ENCODE measurements at places on chromosomes 11 and 22.

DNA sequence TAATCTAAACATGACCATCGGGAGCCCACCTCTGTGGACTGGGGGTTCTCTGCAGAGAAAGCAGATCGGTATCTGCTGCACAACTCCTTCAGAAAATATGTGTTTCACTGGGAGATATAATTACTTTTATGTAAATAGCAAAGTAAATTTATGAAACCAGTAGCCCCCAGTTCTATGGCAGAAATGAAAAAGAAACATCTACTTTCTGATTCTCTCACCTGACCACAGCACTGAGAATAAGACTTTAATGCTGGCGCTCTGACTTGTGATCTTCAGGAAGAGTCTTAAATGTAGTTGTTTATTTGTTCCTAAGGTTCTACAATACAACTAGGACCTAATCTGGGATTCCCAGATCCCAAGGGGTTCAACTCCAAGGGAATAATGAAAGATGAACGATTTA is 518.0 kb downstream of the DLG2 start:
- no peak for DNase-seq

GRCh38 chr11:120917559-120918239 is 106.2 kb upstream of the TBCEL start:
- no peak for DNase-seq

GRCh38 chr22:25564320-25564978 is at the start of gene GRK3:
TSS of gene GRK3 (plus strand) at chr22:25564675. CDS start at chr22:25565041, 366 bp downstream.
- peak; percentile 1 for DNase-seq

- DNase-seq, result no peak
These were observed 345.7 kb upstream of the NARS2 start for GRCh38 chr11:78920329-78920728.

- DNase-seq, result no peak
These were observed 14.3 kb downstream of the RASSF10 start for GRCh38 chr11:13023423-13023822.

- DNase-seq, result no peak
These were observed 1384.0 kb downstream of the TBC1D22A start for GRCh38 chr22:48146426-48146825.

DNA sequence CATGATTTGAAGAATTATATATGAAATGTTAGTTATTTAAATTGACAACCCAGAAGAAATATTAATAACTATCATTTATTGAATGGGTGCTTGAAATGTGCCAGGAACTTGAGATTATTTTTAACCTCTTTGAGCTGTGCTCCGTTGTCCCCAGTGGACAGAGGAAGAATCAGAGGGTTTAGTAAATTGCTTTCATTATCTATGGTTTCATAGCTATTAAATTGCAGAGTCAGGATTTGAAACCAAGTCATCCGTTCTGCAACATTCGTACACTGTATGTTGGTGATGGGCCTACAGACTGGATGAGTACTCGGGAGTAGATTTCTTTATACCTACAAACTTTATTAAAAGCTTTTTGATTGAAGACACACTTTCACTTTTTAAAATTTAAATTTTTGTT is 4.9 kb downstream of the HSD17B12 start:
- DNase-seq, result no peak

- DNase-seq, result no peak
These were observed 684.9 kb upstream of the CCDC90B start for GRCh38 chr11:83971063-83971462.

DNA sequence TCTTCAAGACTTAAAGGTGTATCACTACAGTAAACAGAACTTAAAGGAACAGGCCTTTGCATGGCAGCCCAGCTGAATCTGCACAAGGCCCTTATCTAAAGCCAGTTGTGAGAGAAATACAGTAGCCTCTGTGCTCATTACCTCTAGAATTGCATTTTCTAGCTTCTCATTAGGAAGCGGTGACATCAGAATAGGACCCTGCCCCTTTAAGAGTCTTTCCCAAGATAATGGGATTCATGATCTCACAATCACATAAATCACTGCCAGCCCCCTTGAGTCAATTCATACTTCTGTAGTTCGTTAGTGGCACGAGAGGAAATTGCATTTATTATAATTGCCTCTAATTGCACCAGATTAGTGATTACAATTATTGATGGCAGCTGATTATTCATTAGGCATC is 170.3 kb downstream of the NTM start:
- DNase-seq, result no peak

DNA sequence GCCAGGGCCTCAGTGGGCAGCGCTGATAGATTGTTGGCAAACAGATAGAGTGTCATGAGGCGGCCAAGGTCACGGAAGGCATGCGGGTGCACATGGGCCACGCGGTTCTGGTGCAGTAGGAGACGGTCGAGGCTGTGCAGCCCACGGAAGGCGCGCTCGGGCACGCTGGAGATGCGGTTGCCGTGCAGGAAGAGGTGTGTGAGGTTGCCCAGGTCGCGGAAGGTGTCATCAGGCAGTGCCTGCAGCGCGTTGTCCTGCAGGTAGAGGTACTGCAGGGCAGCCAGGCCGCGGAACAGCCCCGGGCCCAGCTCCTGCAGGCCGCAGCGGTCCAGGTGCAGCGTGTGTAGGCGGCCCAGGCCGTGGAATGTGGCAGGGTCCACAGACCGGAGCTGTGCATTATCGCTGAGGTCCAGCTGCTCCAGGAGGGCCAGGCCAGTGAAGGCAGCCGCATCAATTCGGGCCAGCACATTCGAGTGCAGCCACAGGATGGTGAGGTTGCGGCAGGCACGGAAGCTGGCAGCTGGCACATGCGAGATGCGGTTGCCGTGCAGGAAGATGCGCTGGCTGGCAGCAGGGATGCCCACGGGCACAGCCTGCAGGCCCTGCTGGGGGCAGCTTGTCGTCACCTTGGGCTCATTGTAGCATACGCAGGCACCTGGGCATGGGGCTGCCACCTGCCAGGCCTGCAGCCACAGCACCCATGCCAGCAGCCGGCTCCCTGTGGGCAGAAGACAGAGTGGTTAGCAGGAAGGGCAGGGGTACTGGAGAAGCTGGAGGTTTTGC is 25.5 kb downstream of the RTN4R start:
- DNase-seq, result no peak

GRCh38 chr22:25389541-25389919 is 170.1 kb downstream of the CRYBB2 start:
- no peak for DNase-seq

DNA sequence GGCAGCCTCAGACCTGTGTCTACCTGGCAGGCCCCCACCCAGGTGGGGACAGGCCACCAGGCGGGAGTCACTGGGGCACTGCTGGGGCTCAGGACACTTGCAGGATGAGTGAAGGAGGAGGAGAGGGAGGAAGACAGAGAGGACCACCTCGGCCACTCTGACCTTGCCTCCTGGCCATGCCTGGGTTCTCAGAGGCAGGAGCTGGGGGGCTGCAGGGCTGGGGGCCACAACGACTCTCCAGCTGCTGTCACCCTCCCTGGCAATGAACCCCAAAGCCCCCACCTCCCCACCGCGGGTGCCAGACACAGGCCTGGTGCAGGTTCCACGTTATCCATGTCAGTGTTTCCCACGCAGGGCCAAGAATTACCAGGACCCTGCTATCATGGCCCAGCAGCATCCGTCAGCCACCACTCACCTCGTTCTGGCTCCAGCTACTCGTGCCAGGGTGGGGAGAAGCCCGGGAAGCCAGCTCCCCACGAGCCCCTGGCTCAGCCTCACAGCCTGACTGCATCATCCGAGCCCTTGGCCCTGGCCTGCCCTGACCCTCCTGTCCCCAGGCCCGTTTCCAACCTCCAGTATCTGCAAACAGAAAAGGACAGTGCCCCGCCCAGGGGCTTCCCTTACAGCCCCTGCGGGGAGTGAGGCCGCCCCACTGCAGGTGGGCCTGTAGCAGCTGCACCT is 62.4 kb downstream of the BRD1 start:
- no peak for DNase-seq

DNA sequence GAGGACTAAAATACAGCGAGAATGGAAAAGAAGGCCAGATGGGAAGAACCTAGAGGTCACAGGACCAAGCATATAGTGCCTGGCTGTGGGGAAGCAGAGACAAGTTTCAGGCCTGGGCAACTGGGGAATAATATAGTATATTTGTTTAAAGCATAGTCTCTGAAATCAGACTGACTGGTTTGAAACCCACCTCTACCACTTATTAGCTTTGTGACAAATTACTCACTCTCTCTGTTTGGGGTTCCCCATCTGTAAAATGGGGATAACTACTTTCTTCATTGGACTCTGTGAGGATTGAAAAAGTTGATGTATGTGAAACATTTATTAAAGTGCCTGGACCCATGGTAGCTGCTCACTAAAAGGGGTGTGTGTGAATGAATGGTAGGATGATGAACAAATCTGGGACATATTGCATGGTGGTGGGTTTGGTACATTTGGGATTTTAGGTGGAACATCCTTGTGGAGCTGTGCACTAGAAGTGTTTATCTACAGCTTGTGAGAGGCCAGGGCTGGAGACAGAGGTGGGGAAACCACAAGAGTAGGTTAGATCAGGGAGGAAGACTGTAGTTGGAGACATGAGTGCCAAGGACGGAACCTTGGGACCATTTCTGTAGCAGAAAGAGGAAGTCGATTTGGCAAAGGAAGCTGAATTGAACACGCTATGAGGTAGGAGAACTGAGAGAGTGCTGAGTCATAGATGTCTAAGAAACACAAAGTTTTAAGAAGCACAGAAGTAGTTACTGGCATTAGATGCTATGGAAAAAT is 52.6 kb downstream of the SWAP70 start:
- no peak for DNase-seq

GRCh38 chr11:65357856-65358356 is 3.4 kb downstream of the TIGD3 start:
- DNase-seq, result no peak

GRCh38 chr11:60867871-60868681 is 734 bp downstream of the ZP1 start:
- no peak for DNase-seq

DNA sequence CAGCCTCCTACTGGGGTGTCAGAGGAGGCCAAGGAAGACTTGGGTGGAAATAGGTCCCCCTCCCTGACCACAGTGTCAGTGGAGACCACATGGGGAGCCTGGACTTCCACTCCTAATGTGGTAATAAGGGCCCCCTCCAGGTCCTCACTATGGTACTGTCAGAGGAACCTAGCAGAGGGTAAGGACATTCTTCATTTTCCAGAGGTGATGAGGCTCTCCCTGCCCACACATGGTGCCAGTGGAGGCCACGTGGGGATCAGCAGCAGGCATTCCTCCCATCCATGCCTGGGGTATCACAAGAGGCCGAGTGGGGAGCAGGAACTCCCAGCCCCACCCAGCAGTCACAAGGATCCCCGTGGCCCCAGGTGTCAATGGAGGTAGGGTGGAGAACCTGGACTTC is 6.5 kb upstream of the CLDN5 start:
- no peak for DNase-seq

All from stimulated activated CD8-positive, alpha-beta memory T cell treated with anti-CD3 and anti-CD28 coated beads, Interleukin-7, amount 100 ng/mL, for 1 hour (primary cell).